Stimulated activated CD4-positive, alpha-beta T cell treated with anti-CD3 and anti-CD28 coated beads, TNF-alpha, amount 100 ng/mL, for 4 hours (primary cell): ENCODE measurements at places on chromosomes 7 and 10.

GRCh38 chr10:69438536-69439349 lies 12.5 kb upstream of the TSPAN15 start:
- no peak for DNase-seq

GRCh38 chr7:50507898-50508470 lies 57.2 kb downstream of the DDC start:
- DNase-seq: no peak

DNA sequence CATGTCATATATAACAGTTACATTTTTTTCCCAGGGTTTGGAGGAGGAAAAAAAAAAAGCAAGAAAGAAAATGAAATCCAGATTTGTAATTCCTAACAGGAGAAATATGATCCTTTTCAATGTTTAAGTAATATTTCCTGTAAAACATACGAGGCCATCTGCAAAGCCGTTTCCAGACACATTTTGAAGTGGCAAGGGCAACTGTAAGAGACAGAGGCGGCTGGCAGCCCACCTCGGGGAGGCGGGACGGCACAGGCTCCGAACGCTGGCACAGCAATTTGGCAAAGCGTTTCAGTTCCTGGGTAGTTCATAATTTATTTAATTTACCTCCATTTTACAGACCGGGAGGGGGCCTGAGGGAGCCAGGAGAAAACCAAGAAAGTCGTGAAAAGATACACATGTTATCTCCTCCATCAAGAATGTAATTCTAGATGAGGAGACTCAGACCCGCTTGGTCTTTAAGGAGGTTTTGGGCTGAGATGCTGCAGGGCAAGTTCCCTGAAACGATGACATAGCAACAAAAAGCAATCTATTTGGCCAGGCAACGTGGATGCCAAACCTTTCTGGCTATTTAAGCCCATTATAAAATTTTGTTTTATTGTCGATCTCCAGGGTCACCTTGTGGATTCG lies 448.5 kb upstream of the MKI67 start:
- DNase-seq: no peak

DNA sequence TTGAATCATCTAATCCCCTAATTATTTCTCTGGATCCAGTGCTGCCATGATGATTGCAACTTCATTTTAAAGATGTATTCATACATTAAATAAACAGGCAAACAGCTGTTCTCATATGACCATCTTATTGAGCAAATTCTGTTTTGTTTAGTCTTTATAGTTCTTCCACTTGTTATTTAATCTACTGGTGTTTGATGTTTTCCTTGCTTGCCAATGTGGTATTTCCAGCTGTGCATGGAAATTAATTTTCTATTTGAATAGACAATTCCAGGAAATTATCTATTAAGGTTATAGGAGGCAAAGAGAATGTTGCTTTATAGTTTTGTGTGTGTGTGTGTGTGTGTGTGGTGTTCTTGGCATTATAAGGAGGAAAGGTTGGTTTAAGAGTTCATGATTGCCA lies 167.0 kb upstream of the PRPS1L1 start:
- DNase-seq: no peak

- no peak for DNase-seq
Measured at GRCh38 chr10:61943674-61944378, 42.3 kb downstream of the ARID5B start.

- peak; percentile 11 for DNase-seq
Measured at GRCh38 chr10:73095481-73096021, 1.1 kb downstream of the P4HA1 start.

DNA sequence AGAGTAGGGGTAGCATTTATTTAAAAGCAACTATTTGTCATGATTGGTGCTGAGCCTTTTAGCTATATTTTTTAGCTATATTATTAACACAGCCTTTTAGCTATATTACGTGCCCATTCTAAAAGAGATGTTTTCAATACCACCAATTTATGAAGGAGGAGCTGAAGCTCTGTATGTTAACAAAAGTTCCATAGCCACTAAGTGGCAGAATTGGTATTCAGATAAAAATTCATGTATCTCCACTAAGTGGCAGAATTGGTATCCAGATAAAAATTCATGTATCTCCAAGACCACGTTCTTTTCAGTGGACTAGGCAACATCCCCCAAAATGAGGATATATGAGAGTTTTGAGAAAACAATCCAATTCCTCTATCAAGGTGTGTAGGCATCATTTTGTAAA lies 268.6 kb downstream of the HGF start:
- DNase-seq: no peak

- DNase-seq: no peak
Measured at GRCh38 chr10:14439451-14440259, 108.9 kb upstream of the FRMD4A start.

DNA sequence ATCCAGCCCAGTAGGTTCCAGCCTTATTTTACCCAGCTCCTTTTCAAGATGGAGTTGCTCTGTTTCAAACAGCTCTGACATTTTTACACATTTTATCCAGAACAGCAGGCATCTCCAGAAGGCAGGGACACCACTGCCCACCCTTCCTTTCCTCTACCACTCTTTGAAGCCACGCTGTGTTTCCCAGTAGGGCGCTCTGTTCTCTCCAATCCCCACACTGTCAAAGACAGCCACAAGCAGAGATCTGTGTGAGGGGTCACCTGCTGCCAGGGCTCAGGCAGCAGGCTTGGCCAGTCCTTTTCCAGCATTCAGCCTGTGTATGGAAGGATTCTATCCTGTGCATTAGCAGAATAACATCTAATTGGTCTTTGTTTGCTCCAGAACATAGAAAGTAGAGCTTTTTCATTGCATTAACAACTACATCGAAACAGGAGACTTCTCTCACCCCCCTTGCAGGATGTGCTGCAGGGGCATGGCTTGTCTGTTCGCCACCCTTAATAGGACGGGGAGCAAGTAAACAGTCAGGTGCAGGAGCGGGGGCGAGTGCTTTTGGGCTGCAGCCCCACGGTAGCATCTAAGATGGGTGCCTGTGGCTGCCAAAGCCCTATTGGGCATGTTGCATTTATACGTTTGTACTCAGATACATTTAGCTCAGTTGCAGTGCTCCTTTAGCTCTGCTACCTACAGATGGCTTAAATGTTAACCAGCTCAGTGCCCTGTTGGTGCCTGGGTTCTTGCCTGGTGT lies 326.1 kb downstream of the GALNT17 start:
- DNase-seq: no peak

GRCh38 chr10:89090756-89091445 lies 100.3 kb downstream of the FAS start:
- no peak for DNase-seq

DNA sequence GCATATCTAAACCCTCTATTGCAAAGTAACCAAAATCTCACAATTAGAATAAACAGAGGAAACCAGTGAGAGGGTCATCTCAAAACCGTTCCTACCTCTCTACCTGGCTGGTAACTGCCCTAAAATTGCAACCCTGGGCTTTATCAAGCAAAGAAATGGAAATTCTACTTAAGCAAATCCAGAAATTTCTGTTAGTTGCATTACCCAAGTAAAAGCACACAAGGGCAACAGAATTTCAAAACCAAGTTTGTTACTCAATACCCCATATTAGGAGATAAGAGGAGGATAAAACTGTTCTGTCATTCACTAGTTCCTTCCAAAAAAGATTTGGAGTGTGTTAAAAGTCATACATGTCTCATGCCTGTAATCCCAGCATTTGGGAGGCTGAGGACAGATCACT lies 195.3 kb downstream of the FAM107B start:
- no peak for DNase-seq

GRCh38 chr10:58754469-58755339 lies 242.0 kb downstream of the BICC1 start:
- no peak for DNase-seq
